ENCODE measurements at places on chromosomes 4 and X. TPM values are rescaled to one million over a fixed set of nuclear protein-coding genes. Genes with fewer than 3 reads are reported as not detected.

GRCh38 chrX:13790206-13791131, 26.4 kb downstream of the GPM6B start:
- no peak overlapping the region for H3K27ac ChIP-seq
- no peaks in the 10 kb centered on the region for H3K27me3 ChIP-seq
- no peak for DNase-seq
- no peaks in the 10 kb centered on the region for H3K36me3 ChIP-seq

The CTSO gene
- total RNA-seq, result 5.9 TPM

The NLRP2B gene
- total RNA-seq, result not detected

- no peaks in the 10 kb centered on the region for H3K36me3 ChIP-seq
- DNase-seq, result no peak
- no peak overlapping the region for H3K4me3 ChIP-seq
- no peaks in the 10 kb centered on the region for H3K4me1 ChIP-seq
Observed at GRCh38 chr4:118046323-118046722, 12.0 kb downstream of the NDST3 start.

- no peaks in the 10 kb centered on the region for H3K27me3 ChIP-seq
- no peak for DNase-seq
Observed at GRCh38 chrX:12896935-12897334, 9.5 kb upstream of the TLR8 start.

DNA sequence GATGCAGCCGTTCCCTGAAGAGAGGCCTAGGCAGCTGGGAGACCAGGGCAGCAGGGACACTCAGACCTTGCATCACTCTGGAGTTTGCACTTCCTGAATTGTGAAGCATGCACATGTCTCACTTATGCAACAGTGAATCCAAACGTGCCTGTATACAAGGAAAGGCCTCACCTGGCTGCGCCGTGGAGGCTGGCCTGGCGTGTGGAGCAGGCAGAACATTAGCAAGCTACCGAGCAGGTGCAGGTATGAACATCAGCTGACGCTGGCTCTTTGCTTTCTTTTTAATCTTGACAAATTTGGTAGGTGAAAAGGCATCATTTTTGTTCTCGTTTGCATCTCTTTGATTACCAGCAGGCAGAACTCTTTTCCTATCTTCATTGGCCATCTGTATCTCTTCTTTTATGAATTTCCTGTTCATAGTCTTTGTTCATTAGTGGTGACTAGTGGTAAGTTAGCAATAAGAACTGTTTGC, 37.1 kb upstream of the IRAK1 start:
- H3K27me3 ChIP-seq, result no peaks in the 10 kb centered on the region
- no peak overlapping the region for H3K27ac ChIP-seq
- H3K4me1 ChIP-seq, result no peaks in the 10 kb centered on the region
